ENCODE measurements at places on chromosomes 1 and 21. TPM values are rescaled to one million over a fixed set of nuclear protein-coding genes. Genes with fewer than 3 reads are reported as not detected.

Gene HLCS
- total RNA-seq, result 16.2 TPM

DNA sequence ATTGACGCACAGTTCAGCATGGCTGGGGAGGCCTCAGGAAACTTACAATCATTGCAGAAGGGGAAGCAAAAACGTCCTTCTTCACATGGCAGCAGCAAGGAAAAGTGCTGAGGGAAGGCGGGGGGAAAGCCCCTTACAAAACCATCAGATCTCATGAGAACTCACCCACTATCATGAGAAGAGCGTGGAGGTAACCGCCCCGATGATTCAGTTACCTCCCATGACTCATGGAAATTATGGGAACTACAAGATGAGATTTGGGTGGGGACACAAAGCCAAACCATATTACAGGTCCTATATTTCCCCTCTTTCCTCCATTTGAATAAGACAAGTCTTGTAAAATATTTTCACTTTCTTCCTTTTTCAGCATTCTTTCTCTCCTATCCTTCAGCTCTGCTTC lies 7.7 kb upstream of the TTLL7 start:
- DNase-seq, result no peak

Gene TAF5L
- 24.0 TPM for total RNA-seq

DNA sequence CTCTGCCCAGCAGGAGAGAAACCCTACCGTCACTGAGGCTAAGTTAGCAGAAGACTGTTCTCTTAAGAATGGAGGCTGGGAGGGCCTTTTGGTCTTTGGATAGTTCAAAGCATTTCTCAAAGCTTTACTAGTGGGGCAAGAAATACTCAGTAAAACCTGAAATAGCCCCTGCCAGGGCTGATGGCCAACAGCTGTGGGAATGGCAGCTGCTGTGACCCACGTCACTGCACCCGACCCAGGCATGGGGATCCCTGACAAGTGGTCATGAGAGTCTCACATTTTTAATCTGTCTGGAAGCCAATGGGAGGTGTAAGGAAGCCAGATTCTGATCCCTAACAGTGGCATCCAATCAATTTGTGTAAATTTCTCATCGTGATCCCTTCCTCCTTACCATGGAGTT lies 44.5 kb upstream of the ENAH start:
- no peak for DNase-seq

DNA sequence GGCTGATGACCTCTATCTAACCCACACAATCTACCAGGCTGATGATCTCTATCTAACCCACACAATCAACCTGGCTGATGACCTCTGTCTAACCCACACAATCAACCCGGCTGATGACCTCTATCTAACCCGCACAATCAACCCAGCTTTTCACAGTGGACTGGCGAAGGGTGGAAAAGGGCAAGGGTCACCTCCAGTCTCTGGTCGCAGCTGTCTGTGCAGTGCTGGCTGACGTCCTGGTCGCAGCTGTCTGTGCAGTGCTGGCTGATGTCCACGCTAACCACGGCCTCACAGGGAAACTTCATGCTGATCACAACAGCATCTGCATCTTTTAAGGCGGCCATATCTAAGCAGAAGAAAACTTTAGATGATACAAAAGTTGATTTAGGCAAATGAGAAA lies 12.2 kb upstream of the CCDC27 start:
- DNase-seq, result no peak

Gene DNM3
- 1.5 TPM for total RNA-seq

GRCh38 chr1:225004396-225004795 lies 74.9 kb downstream of the DNAH14 start:
- no peak for DNase-seq

Gene B3GALT2
- total RNA-seq, result 0.07 TPM

Gene C1orf116
- total RNA-seq, result 0.10 TPM

Gene RBP7
- not detected for total RNA-seq

DNA sequence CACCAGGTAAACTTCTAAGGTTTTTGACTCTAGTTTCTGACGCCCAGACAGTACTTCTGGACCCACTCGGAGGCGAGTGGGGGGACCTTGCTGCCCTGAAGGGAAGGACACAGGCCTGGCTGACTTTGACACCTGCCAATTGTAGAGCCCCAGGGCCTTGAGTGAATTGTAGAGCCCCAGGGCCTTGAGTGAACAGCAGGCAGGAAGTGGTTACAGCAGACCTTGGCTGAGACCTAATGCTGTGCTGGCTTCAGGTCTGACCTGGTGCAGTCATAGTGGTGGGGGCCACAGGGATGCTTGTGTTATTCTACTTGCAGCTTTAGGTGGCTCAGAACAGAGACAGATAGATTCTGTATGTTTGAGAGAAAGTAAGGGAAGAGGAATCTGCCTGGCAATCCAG lies 344.3 kb downstream of the DUSP10 start:
- no peak for DNase-seq

GRCh38 chr21:44450999-44451398 lies 4.3 kb upstream of the LRRC3 start:
- DNase-seq, result no peak

- DNase-seq, result no peak
Measured at GRCh38 chr1:53280496-53280895, 42.2 kb upstream of the MAGOH start.

Gene TIPRL
- 24.9 TPM for total RNA-seq
